ENCODE measurements at places on chromosomes 1 and 21.
A peak's percentile ranks its signal among the peaks of the same experiment; 100 is the strongest.

DNA sequence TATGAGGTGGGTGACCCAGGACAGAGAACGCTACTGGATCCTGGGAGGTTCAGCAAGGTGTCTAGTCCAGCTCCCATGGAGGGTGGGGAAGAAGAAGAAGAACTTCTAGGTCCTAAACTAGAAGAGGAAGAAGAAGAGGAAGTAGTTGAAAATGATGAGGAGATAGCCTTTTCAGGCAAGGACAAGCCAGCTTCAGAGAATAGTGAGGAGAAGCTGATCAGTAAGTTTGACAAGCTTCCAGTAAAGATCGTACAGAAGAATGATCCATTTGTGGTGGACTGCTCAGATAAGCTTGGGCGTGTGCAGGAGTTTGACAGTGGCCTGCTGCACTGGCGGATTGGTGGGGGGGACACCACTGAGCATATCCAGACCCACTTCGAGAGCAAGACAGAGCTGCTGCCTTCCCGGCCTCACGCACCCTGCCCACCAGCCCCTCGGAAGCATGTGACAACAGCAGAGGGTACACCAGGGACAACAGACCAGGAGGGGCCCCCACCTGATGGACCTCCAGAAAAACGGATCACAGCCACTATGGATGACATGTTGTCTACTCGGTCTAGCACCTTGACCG is 8.6 kb upstream of the PIGV start:
- DNase-seq: no peak

GRCh38 chr21:17673261-17674020 is 60.7 kb upstream of the BTG3 start:
- no peak for DNase-seq

- no peak for DNase-seq
Observed at GRCh38 chr1:46517932-46518498, 28.4 kb downstream of the DMBX1 start.

DNA sequence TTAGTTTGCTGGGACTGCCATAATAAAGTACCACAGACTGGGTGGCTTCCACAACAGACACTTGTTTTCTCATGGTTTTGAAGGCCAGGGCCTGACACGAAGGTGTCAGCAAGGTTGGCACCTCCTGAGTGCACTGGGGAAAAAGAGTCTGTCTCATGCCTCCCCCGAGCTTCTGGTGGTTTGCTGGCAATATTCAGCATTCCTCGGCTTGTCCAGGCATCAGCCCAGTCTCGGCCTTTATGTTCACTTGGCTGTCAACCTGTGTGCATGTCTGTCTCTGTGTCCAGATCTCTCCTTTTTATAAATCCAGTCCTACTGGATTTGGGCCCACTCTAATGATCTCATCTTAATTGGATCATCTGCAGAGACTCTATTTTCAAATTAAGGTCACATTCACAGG is 72.6 kb downstream of the DOP1B start:
- DNase-seq: no peak

DNA sequence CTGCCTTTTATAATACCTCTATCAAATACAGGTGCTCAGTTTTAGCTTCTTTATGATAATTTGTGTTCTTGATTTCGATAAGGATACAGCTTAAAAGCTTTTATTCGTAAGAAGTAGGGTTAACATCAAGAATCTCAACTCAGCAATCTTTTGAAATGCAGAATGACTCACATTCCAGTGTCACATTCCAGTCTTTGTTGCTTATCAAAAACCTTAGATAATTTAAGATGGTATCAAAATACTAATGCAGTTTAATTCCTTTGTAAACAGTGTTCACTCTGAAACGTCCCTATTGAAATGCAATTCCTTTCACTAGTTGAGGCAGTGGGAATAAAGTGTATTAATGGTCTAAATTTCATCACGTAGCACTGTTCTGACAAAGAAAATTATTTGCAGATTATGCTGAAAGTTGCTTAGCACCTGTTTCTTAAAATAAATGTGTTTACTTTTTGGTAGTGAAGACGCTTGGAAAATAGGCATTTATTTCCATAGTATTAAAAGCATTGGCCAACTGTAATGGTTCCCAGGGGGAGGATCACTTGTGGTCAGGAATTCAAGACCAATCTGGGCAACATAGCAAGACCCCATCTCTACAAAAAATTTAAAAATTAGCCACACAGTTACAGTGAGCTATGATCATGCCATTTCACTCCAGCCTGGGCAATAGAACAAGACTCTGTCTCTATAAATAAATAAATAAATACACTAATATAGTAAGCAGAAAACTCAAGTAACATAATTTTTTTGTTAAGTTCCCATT is 10.1 kb upstream of the CNN3 start:
- DNase-seq: no peak

DNA sequence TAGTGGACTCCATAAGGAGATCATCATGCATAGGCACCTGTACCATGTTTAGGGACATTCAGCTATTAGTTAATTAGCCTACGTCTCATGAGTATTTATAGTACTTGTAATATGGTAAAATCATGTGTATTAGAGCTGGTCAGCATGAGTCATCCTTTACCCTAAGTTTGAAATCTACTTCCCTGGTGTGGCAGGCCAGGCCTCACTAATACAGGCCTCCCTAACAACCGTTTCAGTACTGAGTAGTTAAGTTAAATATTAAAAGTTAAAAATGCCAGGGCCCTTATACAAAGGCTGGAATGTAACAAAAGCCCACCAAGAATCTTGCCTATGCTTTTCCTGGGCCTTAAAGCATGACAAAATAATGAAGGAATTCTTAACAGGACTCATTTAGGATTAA is 356.3 kb upstream of the DPYD start:
- no peak for DNase-seq

DNA sequence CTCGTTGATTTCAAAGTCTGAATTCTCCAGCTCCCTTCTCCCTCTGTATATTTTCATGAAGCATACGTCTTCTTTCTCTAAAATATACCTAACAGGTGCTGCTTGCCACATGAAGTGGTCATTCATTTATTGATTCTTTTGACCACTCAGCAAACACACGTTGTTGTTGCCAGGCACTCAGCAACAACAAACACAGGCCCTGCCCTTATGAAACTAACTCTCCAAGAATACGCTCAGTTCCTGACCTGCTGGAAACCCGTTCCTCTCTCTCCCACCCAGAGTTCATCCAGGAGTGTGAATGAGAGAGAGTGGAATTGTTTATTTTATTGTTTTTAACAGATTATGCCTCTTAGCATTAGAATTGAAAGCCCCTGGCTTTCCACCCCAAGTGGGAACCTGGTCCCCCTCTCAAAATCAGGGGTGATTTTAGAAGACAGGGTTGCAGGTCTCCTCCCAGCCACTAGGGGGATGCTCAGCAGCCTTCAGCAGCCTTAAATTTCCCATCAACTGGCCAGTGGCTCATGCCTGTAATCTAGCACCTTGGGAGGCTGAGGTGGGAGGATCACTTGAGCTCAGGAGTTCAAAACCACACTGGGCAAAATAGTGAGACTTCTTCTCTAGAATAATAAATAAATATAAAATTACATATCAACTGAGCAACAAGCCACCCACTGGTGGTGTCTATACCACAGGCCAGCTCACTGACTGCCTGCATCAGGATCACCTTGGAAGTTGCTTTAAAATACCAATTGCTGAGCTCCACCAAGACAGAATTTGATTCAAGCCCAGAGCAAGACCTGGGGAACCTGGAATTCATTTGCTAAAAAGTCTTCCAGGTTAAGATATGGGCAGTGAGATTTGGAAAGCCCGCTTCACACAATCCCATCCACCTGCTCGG is 181.0 kb upstream of the KLHDC7A start:
- DNase-seq: peak; percentile 21

DNA sequence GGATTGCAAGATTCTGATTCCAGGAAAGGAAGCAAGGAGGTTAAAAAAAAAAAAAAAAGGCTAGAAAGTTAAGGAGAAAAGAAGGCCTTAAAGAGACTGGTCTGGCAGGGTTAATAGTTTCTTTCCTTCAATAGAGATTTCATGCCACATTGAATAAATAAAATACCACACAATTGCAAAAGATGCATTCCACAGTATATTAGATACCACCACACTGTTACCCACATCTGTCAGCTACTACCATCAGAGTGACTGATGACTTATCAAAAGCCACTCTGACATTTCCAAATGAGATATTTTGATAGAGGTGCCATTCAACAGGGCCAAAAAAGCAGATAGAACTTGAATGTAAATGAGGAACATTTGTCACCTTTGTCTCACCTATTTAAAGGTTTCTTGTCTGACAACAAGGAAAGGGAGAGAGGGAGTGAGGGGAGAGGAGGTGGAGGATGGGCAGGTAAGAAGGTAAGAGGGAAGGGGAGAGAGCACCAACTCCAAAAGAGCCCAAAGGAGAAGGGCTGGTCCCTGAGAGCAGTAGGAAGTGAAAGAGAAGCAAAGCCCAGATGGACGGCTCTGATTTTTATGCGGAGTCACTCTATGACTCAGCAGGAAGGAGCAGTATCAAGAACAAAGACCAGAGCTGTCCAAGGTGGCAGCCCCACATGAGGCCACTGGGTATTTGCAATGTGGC is 38.3 kb downstream of the LRRN2 start:
- peak; percentile 39 for DNase-seq

- DNase-seq: no peak
Observed at GRCh38 chr1:27864264-27864895, 8.0 kb upstream of the THEMIS2 start.

DNA sequence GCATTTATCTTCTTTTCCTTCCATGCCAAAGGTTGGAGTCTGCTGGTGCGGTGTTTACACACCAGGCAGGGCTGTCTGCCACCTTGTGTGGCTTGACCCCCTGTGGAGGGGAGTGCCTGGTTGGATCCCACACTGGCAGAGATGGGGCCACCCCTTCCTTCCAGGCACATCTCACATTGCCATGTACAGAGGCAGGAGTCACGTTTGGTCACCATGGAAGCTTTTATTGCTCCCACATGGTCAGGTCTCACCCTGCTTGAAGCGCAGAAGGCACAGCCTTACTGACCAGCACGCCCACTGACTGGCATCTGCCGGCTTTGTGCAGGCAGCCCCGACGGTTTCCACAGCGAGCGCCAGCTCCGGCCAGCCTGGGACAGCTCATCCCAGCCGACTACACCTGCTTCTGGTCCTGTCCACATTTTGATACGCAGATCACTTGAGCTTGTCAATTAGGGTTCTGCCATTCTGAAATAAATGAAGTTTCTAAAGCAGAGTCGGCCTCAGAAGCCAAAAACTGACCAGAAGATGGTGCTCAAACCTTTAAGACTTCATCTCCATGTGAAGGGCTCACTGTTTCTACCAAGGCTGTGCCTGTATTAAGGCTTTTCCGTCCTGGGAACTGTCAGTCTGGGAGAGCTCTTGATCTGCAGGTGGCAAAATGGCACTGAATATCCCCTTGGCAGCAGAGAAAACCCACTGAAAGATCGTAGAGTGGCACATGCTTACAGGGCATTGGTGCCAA is 35.6 kb upstream of the EPHA8 start:
- DNase-seq: peak; percentile 15

Data from neuronal stem cell (in vitro differentiated cells).